ENCODE measurements at places on chromosomes 4 and X. TPM values are rescaled to one million over a fixed set of nuclear protein-coding genes. Genes with fewer than 3 reads are reported as not detected.

Gene HHIP
- total RNA-seq = under 0.01 TPM

Gene OTC
- total RNA-seq = not detected

Gene AMOT
- total RNA-seq = 6.8 TPM

Gene KDR
- total RNA-seq = 0.26 TPM

Gene MAGEE1
- total RNA-seq = 1.2 TPM

Gene ANK2
- total RNA-seq = 95.1 TPM

Gene NAAA
- 15.9 TPM for total RNA-seq

Gene HEPH
- total RNA-seq = 43.1 TPM

Gene ARSJ
- 30.8 TPM for total RNA-seq

Gene ARHGAP36
- not detected for total RNA-seq

Gene AFM
- not detected for total RNA-seq

Gene DUSP21
- total RNA-seq = not detected

Gene NIPAL1
- total RNA-seq = under 0.01 TPM

Gene TMSB15C
- total RNA-seq = 2.6 TPM

Gene WFS1
- total RNA-seq = 37.5 TPM

Gene MTCP1
- 16.0 TPM for total RNA-seq

Gene EVC
- total RNA-seq = 39.0 TPM

Gene TLR7
- not detected for total RNA-seq

Gene SSX1
- total RNA-seq = not detected

Gene NAT8L
- total RNA-seq = 0.26 TPM

All from fibroblast of lung (primary cell).